ENCODE measurements at places on chromosomes 1 and 21.

GRCh38 chr1:205535866-205536758, 31.6 kb downstream of the CDK18 start:
- DNase-seq, result peak; percentile 5

- no peak for DNase-seq
Observed at GRCh38 chr1:27071049-27071416, 58.4 kb upstream of the TENT5B start.

DNA sequence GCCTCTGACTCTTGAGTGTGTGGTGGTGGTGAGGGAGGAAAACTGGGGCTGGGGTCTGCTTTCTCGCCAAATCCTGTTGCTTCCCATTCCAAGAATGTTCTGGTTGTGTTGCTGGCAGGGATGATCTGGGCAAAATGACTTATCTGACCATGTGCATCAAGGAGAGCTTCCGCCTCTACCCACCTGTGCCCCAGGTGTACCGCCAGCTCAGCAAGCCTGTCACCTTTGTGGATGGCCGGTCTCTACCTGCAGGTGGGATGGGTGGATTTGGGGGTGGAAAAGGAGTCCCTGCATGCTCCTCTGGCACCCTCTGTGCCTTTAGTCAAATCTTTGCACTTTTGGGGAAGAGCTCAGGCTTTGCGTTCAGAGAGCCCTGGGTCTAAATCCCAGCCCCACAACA, 18.1 kb downstream of the CYP4B1 start:
- DNase-seq, result no peak

GRCh38 chr1:200706111-200706814, 32.4 kb upstream of the CAMSAP2 start:
- no peak for DNase-seq

DNA sequence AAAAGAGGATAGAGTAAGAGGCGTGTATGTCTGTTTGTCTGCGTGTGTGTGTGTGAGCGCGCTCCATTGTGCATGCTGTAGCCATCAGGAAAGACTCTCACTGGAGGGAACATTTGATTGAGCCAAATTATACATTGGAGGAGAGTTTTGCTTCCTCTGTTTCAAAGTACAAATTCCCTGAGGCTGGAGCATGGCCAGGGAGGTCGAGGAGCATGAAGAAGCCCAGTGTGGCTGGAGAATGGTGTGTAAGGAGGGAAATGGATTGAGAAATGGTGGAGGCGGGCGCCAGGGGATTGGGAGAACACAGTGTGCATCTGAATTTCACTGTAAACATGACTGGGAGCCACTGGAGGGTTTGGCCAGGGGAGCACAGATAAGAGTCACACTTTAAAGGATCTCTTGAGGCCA, 22.1 kb upstream of the EFNA1 start:
- no peak for DNase-seq

- peak; percentile 51 for DNase-seq
Observed at GRCh38 chr1:195745189-195746010, 862.8 kb downstream of the KCNT2 start.

DNA sequence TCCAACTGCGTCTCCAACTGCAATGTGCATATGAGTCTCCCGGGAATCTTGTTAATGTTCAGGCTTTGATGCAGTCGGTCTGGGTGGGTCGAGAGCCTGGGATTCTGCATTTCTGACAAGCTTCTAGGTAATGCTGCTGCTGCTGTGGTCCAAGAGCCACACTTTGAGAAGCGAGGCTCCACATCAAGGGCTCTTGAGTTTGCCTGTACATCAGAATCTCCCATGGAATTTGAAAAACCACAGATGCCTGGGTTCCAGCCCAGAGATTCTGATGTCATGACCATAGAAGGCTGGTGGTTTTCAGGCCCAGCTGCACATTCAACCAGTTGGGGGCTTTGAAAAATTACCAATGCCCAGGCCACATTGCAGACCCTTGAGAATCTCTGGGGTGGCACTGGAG, 93.9 kb upstream of the TARDBP start:
- no peak for DNase-seq

DNA sequence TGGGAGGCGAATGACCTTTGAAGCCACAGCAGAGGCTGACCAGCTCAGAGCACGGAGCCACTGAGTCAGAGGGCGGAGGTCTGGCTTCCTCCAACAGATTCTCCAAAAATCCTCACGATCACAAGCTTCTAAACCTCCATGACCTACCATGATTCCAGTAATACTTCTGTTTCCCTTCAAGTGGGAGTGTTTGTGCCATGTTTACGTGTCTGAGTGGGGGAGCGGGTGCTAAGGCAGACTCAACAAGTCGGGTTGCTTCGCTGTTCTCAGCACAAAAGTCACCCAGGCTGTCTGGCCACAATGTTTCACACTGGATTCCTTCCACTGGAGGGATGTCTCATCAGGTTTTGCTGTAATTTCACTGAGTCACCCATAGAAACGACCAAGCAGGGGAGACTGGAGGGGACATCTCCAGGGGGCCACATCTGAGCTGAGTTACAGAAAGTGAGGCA, 86.2 kb downstream of the SLC66A1 start:
- DNase-seq, result no peak

GRCh38 chr1:112626193-112626592, 6.6 kb downstream of the CAPZA1 start:
- DNase-seq, result no peak

DNA sequence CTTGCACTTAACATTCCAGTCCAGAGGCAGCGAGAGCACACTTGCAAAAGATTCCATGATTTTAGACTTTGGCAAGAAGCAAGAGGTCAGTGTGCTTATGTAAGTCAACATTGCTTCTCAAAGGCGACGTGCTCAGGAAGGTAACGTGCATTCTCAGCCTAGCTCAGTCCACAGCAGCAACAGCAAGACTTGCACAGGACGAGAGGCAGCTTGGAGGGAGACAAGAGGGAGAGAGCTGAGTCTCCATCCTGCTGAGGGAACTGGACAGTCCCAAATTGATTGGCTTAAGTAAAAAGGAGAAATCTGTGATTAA, 56.5 kb downstream of the PTP4A2 start:
- no peak for DNase-seq

DNA sequence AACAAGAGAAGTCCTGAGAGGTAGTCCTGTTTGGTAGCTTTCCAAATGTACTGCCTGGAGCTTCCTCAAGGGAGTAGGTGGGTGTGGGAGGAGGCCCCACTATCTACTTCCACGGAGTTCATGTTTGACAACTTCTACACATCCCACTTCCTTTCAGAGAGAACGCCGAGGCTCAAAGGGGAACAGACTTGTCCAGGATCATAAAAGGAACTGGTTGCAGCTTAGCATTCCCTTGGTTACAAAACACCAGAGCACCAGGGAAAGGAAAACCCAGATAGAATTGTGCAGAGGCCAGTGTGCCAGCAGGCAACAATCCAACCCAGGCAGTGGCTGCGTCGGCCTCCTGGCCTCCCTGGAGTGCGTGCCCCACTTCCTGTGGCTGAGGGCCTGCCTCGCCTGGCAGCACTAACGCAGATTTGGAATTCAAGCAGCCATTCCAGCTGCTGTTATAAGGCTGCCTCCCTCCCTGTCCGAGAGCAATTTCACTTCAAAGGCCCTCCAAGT, 4.2 kb upstream of the RAP1GAP start:
- DNase-seq, result no peak

DNA sequence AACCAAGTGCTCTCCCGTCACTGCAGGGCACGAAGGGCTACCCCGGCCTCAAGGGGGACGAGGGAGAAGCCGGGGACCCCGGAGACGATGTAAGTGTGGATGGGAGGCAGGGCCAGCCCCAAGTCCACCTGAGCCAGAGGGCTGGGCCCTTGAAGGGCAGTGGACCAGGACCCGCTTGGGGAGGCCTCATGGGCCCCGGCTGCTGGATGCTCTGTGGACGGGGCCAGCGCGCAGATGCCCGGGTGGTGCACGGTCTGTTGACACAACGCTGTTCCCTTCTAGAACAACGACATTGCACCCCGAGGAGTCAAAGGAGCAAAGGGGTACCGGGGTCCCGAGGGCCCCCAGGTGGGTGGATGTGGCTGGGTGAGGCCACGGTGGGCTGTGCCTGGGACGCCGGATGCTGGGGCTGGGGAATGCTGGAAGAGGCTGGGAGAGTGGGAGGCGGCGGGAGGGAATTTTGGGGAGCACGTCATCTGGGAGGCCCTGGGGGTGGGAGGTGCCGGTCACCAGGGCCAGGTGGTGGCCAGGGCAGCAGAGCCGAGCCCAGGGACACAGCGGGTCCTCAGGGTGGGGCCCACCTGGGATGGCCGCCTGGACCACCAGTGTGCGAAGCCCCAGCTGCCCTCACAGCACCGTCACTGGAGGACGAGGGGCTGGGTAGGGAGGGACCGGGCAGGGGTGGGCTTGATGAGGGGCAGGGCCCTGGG, 17.5 kb downstream of the COL6A1 start:
- no peak for DNase-seq

DNA sequence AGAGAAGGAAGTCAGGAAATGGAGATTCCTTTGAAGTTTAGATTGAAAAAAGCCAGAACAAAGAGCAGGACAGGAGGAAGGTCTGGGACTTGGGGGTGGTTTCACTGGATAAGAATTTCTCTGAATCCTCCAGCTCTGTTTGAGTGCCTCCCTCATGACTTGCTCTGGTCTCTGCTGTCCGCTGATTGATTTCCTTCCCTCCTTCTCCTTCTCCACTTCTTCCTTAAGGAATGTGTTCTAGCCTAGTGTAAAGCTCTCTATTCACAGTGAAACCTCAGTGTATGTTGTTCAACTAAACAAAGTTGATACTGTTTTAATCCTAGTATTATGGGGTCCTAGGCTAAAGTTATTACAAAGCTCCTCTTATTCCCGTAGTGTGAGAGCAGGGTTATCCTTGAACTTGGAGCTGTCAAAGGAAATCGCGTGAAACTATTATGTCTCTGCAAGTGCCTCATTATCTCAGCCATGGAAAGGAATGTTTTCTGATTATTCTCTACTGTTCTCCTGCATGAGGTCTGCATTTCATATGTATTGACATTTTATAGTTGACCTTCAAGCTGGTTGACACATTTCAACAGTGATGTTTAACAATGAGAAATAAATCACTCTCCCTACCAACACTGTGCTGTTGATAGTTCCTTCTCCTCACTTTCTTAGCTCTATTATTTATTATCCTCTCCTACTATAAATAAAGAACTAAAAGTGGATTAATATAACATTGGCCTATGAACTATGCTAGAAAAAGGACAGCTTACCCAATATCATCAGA, 82.7 kb upstream of the KCTD3 start:
- peak; percentile 89 for DNase-seq

GRCh38 chr1:213320191-213320870, 269.3 kb downstream of the RPS6KC1 start:
- DNase-seq, result no peak

DNA sequence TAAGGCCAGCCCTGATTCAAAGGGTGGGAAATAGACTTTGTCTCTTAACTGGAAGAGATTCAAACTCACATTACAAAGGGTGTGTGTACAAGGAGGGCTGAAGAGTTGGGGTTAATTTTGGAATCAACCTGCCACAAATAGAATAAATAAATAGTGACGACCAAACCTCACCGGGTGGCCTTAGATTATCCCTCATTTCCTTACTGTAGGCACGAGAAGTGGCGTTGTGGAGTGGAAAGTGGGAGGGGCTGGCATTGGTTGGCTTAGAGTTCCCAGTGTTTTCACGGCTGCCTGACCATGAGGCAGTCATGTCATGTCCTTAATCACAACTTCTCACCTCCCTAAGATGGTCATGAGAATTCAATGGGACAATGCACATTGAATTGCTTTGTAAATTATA, 21.3 kb upstream of the RUNX1 start:
- no peak for DNase-seq

- DNase-seq, result peak; percentile 96
Observed at GRCh38 chr1:116832308-116832931, 77.3 kb upstream of the PTGFRN start.

- no peak for DNase-seq
Observed at GRCh38 chr1:241485145-241485544, 34.4 kb downstream of the FH start.

- no peak for DNase-seq
Observed at GRCh38 chr1:230220478-230220877, 153.4 kb downstream of the GALNT2 start.

DNA sequence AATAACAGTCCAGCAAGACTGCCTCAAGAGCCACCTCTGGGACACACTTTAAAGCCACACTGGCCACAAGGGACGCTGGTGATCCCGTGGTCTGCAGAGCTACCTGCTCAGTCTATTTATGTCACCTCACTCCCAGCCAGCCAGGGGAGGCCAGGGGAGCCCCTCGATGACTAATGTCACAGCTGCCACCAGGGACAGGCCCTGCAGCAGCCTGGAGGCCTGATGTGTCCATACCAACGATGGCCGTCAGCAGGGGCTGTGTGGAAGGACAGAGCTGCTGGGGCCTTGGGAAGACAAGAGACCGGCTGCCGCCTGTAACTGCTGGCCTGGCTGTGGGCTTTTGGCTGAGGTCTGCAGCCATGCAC, 71.0 kb downstream of the SIK1 start:
- DNase-seq, result no peak

DNA sequence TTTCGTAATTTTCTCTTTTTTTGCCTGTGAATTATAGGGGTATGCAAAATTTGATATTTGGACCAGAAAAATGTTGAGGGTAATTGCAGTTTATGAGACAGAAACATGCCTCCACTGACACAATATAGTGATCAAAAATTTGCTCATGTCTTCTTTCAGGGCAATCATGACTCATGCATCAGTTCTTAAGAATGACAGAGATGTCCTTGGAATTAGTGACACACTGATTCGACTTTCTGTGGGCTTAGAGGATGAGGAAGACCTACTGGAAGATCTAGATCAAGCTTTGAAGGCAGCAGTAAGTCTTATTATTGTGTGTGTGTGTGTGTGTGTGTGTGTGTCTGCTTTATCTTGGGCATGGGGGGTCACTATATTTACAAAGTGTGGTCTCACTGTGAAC, 27.5 kb downstream of the CTH start:
- no peak for DNase-seq

GRCh38 chr1:55517036-55517435, 301.9 kb upstream of the USP24 start:
- DNase-seq, result no peak

GRCh38 chr21:41769933-41770332, 3.1 kb upstream of the RIPK4 start:
- no peak for DNase-seq

GRCh38 chr1:234495231-234495990, 16.4 kb upstream of the TARBP1 start:
- DNase-seq, result peak; percentile 58

- peak; percentile 54 for DNase-seq
Observed at GRCh38 chr1:90133133-90133532, 138.2 kb downstream of the ZNF326 start.

GRCh38 chr21:17709266-17709611, 96.5 kb upstream of the BTG3 start:
- DNase-seq, result no peak

GRCh38 chr1:17627239-17628052, 87.9 kb downstream of the ARHGEF10L start:
- no peak for DNase-seq

- DNase-seq, result no peak
Observed at GRCh38 chr1:227906550-227907071, 41.1 kb downstream of the WNT9A start.

Measured in HAP-1 (cell line).